Activated CD4-positive, alpha-beta T cell treated with anti-CD3 and anti-CD28 coated beads, Interleukin-2, amount 10 ng/mL, durations not matched to agents 24 days and 14 days (primary cell): ENCODE measurements at places on chromosomes 16 and 17.
A peak's percentile ranks its signal among the peaks of the same experiment; 100 is the strongest.

GRCh38 chr17:33989361-33990148, 265.5 kb upstream of the CCL2 start:
- H3K27ac ChIP-seq = no peak overlapping the region
- no peaks in the 10 kb centered on the region for H3K4me1 ChIP-seq
- no peak for DNase-seq
- no peak overlapping the region for H3K4me3 ChIP-seq
- H3K27me3 ChIP-seq = peaks cover 6% of the 10 kb centered on the region

GRCh38 chr16:3591436-3591803, 14.2 kb upstream of the NLRC3 start:
- H3K27ac ChIP-seq = no peak overlapping the region
- H3K4me3 ChIP-seq = no peak overlapping the region
- peaks cover 18% of the 10 kb centered on the region for H3K36me3 ChIP-seq
- no peak for DNase-seq

DNA sequence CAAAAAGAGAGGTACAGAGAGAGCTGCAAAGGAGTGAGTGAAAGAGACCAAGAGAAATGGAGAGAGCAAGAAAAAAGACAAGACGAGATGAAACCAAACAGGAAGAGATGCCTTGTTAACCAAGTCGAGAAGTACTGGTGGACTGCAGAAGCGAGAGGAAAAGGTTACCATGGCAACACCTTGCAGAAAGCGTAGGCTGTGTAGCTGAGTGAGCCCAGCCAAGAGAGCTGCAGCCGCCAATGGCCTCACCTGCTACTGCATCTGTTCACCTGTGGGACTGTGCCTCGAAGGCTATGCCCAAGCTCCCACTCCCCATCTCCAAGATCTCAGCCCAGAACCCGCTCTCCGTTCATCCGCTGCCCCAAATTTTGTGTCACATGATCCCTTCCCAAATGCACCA, 161.3 kb downstream of the SLC39A11 start:
- H3K36me3 ChIP-seq = no peaks in the 10 kb centered on the region
- DNase-seq = peak; percentile 72
- H3K27me3 ChIP-seq = no peaks in the 10 kb centered on the region
- no peak overlapping the region for H3K27ac ChIP-seq
- no peak overlapping the region for H3K4me3 ChIP-seq

DNA sequence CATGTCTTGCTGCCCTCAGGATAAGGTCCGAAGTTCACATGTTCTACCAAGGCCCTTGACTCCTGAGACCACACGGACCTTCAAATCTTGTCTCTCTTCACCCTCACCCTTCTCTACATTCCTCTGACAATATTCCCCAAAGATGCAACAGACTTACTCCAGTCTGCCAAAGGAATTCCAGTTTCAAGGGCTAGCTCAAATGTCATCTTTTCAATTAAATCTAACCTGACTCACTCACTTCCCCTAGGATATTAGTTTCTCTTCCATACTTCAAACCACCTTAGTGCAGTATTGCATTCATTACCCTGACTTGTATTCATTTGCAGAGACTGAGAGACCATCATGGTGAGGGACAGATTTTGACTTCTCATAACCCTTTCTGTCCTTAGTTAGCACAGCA, 59.6 kb upstream of the ADCY9 start:
- no peak for DNase-seq
- no peaks in the 10 kb centered on the region for H3K36me3 ChIP-seq
- peaks cover 3% of the 10 kb centered on the region for H3K27me3 ChIP-seq
- peaks cover 5% of the 10 kb centered on the region for H3K4me1 ChIP-seq
- H3K27ac ChIP-seq = no peak overlapping the region

DNA sequence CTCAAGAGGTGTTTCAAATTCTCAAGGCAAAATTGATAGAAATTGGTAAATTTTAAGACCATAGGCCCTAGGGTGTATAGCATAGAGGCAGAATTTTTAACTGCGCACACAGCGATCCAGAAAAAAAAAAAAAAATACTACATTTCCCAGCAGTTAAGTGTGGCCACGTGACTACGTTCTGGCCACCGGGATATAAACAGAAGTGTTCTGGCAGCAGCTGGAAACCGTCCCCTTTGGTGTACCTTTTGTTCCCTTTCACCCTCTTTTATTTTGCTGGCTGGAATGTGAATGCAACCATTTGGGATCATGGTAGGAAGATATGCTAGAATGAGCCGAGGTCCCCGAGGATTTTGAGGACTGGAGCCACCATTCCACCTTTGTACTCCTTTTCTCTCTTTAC, 52.7 kb upstream of the AKAP1 start:
- DNase-seq = no peak
- H3K4me1 ChIP-seq = no peaks in the 10 kb centered on the region
- peaks cover 18% of the 10 kb centered on the region for H3K27me3 ChIP-seq
- H3K36me3 ChIP-seq = no peaks in the 10 kb centered on the region
- H3K4me3 ChIP-seq = no peak overlapping the region
